ENCODE measurements at places on chromosomes 13 and 19.
A peak's percentile ranks its signal among the peaks of the same experiment; 100 is the strongest.

DNA sequence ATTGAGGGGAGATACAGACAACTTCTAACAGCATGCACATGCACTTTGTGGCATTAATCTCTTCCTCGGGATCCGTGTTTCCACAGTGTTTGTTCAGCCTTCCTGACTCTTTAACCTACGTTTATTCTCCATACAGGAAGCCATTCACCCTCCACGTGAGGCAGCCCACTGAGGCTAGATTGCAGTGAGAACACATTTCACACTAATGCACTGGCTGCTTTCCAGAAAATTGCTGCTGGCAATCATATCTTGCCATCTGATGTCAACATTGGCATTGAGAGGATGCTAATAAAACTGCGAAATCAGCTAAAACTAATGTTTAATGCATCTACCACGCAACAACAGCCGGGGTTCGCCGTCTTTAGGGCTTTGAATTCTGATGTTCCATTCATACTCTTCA lies 30.0 kb downstream of the DCLK1 start:
- DNase-seq, result no peak

DNA sequence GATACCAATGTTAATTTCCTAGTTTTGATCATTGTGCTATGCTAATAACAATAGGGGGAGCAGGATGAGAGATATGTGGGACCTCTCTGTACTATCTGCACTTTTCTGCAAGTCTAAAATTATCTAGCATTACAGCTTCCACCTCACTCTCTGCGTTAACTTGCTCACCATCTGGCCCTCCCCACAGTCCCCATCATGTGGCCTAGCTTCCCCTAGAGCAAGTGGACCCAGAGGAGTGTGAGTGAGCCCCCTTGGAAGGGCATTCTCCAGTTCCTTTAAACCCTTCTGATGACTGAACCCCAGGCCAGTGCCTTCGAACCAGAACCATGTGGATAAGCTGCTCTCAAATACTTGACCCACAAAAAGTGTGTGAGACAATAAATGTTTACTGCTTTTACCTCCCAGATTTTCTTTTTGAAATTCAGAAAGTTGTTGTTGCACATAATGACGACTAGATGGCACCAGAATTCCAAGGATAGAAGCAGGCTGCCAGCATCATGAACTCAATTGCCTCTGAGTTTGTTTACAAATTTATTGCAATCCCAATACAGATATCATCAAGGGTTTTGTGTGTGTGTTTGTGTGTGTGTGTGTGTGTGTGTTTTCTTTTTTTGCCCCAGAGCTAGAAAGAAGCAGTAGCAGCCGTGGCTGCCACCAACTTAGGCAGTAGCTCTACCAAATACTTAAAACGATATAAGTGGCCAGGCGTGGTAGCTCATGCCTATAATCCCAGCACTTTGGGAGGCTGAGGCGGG lies 49.0 kb upstream of the ZNF780A start:
- peak; percentile 43 for DNase-seq

DNA sequence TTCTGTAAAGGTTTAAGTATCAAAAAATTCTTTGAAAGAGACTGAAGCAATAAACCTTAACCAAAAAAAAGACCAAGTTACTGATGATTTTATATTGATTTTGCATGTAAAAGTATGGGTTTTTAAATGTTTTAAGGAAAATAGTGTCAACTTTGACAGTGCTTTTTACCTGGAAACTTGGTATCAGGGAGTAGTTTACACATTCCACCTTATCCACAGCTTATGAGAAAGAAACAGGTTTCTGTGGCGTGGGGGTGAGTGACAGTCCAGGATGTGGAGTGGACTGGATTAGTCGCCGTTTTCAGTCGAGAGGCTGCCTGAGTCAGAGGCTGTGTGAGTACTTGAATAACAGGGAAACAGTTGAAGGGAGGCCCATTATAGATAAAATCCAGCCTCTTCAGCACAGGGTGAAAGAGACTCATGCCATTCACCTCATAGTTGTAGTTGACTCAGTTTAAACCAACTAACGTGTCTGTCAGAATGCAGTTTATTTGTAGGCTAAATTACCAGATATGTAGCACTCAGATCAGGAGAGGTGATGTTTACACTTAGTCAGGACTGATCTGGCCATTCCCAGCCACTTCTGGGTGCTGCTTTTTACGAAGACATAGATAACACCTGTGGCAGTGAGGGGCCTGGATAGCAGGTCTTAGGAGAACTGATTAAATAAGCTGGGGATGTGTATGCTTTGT lies 595 bp upstream of the GPR183 start:
- DNase-seq, result no peak

DNA sequence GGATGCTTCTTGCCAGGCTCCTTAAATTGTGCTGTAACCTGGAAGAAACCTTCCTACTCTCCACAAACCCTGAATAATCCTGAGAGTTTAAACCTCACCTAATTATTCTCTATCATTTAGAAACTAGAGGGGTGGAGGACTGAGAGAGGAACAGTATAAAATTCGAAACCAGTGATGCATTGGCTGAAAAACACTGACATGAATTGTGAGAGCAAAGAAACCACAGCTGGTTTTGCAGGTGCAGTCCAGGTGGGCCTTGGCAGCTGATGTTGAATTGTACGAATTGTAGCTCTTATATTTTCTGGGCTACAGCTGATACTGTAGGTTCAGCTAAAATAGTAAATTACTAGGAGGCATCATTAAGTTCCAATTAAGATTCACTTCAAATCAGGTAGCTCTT lies 227.0 kb upstream of the SLITRK5 start:
- no peak for DNase-seq

GRCh38 chr19:49858088-49858985 lies 7.4 kb downstream of the PTOV1 start:
- no peak for DNase-seq

- no peak for DNase-seq
Measured at GRCh38 chr13:36395280-36395679, 37.0 kb upstream of the CCNA1 start.

GRCh38 chr19:21133633-21134032 lies 8.2 kb upstream of the ZNF431 start:
- no peak for DNase-seq

DNA sequence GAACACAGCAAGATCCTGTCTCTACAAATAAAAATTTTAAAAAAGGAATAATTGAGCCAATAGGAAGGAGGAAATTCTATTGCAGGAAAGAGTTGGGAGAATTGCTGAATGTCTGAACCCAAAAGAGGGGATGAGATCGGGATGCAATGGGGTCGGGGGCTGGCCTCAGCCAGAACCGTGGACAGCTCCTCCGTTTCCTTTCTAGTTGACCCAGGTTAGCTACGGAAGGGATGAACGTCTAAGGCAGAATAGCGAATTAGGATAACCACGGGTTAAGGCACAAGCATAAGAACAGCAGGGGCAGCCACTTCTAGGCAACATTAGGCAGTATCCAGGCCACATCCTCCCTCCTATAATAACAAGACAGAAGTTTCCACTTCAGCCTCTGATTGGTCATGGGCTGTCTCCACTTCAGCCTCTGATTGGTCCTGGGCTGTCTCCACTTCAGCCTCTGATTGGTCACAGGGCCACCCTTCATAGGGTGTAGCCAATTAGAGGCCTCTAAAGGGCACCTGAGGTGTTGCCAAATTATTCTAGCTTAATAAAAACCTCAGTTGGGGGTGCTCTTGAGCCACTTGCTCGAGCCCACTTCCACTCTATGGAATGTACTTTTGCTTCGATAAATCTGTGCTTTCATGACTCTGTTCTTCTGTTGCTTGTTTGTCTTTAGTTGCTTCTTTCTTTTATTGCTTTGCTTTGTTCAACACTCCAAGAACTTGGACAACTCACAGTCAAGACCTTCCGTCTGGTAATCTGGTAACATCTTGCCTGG lies 24.9 kb upstream of the TPM4 start:
- no peak for DNase-seq

GRCh38 chr19:5273782-5274181 lies 66.8 kb downstream of the PTPRS start:
- no peak for DNase-seq

GRCh38 chr13:29702912-29703351 lies 107.4 kb upstream of the SLC7A1 start:
- DNase-seq, result no peak

GRCh38 chr19:14271840-14272239 lies 65.9 kb upstream of the ADGRL1 start:
- no peak for DNase-seq
